ENCODE measurements at places on chromosomes 2 and 18.

- no peak for DNase-seq
These were observed 1323.9 kb upstream of the DDX18 start for GRCh38 chr2:116490511-116491145.

- DNase-seq, result no peak
These were observed 23.4 kb upstream of the UGP2 start for GRCh38 chr2:63818271-63818670.

DNA sequence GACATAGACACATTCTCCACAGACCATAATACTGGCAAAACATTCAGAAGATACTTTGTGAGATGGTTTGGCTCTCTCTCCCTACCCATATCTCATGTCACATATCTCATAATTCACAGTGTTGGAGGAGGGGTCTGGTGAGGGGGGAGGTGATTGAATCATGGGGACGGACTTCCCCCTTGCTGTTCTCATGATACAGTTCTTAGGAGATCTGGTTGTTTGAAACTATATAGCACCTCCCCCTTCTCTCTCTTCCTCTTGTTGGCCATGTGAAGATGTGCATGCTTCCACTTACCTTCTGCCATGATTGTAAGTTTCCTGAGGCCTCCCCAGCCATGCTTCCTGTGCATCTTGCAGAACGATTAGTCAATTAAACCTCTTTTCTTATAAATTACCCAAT lies 61.1 kb downstream of the HK2 start:
- DNase-seq, result no peak

GRCh38 chr18:4720518-4720917 lies 265.4 kb upstream of the DLGAP1 start:
- DNase-seq, result no peak

- DNase-seq, result no peak
These were observed 11.3 kb downstream of the TMEM247 start for GRCh38 chr2:46490521-46491141.

- no peak for DNase-seq
These were observed 198.3 kb downstream of the MGAT5 start for GRCh38 chr2:134452042-134452733.
